HuH-7 (cell line): ENCODE measurements at places on chromosomes 13 and 19.

DNA sequence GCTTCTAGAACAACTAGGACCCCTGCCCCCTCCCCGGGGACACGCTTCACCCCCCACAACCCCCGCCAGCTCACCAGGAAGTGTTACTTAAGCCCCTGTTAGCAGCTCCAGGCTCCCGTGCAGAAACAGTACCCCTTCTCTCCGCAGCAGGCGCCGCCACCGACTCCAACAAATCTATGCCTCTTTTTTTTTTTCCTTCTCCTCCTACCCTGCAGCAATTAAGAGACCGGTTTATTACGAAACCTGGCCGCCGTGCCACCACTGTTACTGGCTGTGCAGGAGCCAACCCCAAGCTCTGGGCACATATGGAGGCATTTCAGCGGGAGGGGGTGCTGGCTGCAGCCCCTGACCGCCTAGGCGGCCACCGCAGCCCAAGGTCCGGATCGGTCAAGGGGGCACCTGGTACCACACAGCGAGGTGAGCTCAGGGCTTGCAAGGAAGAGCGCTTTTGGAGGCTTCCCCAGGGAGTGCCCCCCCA is 2.4 kb downstream of the GADD45B start:
- no peak for DNase-seq

DNA sequence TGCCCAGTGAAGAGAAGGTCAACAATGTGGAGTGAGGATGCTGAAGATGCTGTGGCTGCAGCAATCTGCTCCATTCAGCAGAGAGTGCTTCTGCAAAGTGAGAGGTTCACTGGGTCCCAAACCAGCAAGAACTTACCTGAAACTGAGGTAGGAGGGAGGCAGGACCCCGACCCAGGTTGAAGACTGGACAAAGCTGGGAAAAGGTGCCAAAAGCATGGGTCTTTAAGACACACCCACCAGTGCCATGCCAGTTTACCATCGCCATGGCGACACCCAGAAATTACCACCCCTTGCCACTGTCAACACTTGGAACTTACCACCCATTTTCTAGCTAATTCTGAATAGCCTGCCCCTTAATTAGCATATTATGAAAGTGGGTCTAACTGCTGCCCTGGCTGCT is 70.7 kb downstream of the RGCC start:
- DNase-seq = no peak

- DNase-seq = no peak
These were observed 167.7 kb downstream of the MZT1 start for GRCh38 chr13:72559716-72560115.

GRCh38 chr13:52125547-52125946 is 3.3 kb downstream of the NEK5 start:
- no peak for DNase-seq

DNA sequence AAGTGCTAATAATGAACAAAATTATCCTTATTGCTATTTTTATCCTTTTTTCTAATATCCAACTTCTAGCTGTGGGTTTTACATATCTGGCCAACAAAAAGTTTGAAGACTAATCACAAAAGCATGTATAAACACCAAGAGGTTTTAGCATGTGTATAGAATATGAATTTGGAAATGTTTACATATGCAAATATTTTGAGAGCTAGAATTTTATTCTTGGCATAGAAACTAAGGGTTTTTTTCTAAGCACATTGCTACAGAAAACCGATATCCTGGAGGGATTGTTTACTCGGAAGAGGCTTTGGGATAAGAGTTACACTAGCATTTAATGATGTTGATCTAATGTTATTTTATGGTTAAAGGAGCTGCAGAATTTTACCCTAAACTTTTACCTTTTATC is 392.1 kb downstream of the EFNB2 start:
- no peak for DNase-seq

DNA sequence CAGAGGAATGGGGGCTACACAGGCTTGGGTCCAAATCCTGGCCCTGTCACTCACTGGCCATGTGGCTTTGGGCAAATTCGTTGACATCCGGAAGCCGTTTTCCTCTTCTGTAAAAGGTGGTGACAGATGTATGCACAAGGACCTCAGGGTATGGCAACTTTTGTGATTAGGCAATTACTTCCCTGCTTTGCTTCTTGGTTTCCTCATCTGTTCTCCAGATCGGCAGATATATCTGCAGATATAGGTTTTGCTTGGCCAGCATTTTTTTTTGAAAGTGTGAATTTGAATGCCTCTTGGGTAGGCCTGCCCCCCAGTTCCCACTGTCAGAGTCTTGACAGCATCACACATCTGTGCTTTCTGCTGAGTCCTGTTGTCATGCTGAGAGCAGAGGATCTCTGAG is 17.7 kb downstream of the TMEM272 start:
- DNase-seq = no peak

DNA sequence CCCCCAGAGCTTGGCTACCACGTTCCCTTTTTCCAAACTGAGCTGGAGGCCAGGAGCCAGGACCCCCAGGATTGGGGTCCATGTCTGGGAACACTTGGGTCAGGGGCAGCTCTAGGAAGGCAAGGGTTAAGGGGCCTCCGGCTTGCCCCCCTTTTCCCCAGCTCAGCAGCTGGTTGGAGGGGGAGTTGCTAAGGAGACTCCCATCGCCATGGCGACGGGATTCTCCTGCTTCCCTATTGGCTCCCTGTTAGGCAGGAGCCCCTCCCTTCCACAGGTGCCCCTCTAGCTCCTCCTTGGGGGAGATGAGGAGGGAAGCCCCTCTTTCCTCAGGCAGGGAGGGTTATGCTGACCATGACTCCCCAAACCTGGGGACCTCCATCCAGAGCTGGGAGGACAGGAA is 33.9 kb downstream of the PDE4A start:
- DNase-seq = no peak

GRCh38 chr13:109867766-109868165 is 81.4 kb upstream of the IRS2 start:
- no peak for DNase-seq

DNA sequence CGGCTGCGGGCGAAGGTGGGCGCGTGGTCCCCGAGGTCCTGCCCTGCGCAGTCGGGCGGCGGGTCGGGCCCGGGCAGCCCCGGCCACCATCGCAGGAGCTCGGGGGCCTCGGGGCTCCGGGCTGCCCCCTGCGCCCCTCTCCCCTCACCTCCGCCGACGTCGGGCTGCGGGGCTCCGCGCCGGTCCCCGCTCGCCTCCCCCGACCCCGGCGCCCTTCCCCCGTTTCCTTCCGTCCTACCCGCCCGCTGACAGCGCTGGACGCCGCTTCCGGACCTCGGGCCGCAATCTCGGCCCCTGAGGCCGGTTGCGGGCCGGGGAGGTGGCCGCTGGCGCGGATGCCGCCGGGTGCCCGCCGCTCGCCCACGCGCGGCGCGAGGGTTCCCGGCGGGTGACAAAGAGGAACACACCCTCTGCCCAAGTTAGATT is 720 bp downstream of the FARP1 start:
- no peak for DNase-seq

GRCh38 chr13:89455225-89455624 is 1784.1 kb downstream of the SLITRK5 start:
- no peak for DNase-seq

DNA sequence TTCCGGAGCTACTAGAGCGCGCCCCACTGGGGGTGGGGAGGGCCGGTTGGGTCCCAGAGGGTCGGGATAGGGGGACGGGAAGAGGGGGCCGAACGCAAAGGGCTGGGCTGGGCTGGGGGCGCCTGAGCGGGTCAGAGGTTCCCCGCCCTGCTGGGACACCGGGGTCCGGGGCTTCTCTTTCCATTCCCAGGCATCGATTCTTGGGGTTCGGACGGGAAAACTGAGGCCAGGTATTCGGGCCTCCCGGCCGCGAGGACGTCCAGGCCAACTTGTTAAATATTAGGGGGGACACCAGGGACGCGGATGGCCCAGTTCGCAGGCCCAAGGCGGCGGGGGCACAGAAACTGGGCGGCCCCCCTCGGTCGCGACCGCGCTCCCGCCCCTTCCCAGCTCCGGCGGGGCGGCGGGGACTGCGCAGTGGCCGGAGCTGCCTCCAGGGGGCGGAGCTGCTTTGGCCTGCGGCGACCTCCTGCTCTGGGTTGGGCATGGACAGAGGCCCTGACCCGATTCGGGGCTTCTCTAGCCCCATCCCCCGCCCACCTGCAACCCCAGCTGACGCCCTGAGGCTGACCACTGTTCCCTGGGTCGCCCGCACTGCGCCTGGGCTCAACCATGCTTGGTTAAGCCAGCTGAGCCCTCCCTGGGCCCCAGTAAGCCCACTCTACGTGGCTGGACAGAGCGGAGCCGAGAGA is 1.2 kb upstream of the KLF16 start:
- peak; percentile 78 for DNase-seq

DNA sequence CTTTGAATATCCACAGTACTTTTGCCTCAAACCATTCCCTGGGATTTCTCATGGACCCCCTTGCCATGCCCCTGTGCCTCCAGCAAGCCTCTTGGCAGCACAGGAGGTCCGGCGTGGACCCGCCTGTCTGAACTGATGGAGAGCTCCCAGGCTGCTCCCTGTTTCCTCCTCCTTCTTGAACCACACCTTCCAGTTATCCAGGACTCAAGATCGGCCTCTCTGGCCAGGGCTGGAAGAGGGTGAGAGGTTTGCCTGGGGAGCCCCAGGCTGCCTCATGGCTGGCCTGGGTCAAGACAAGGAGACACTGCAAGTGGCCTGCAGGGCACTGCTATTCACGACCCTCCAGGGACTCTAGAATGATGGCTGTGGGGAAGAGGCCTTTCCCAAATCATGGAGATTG is 93.6 kb upstream of the WASF3 start:
- no peak for DNase-seq

- DNase-seq = no peak
These were observed 239.9 kb downstream of the VWA8 start for GRCh38 chr13:41720839-41721561.

GRCh38 chr13:35882722-35883497 is 248.3 kb downstream of the DCLK1 start:
- DNase-seq = no peak

DNA sequence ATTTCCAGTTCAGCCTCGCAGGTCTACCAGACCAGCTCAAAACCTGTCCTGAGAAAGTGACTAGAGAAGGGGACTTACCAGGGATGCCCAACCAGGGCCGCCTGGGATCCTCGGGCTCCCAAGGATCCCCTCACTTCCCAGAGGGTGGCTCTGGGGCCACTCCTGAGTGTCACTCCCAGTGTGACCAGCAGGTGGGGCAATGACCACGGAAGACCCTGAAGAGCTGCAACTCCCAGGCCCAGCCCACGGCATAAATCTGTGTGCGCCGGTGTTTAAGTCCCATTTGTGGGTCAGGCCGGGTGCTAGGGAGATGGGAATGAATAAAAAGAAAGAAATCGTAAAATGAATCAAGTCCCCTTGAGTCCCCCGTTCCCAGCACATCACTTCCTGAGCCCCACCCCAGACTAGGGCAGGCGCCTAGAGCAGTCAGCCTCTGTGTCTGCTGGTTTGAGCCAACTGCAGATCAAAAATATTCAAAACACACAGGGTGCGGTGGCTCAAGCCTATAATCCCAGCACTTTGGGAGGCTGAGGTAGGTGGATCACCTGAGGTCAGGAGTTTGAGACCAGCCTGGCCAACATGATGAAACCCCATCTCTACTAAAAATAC is 10.7 kb downstream of the PTGIR start:
- DNase-seq = peak; percentile 93

DNA sequence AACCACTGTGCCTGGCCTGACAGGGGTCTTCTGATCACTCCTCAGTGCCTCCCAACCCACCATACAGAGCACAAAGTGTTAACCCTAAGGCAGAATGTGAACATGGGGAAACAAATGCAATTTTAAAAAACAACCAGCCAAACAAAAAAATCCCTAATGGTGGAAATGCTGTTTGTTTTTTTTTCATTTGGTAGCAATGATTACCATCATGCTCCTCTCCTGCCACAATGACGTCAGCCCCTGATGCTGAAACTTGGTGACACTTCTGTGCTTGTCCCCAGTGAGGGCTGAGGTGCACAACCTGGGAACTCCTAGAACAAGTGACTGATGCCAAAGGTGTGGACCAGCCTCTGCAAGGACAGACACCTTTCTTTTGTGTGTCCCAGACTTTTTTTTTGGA is 4.0 kb upstream of the TSPAN16 start:
- no peak for DNase-seq

DNA sequence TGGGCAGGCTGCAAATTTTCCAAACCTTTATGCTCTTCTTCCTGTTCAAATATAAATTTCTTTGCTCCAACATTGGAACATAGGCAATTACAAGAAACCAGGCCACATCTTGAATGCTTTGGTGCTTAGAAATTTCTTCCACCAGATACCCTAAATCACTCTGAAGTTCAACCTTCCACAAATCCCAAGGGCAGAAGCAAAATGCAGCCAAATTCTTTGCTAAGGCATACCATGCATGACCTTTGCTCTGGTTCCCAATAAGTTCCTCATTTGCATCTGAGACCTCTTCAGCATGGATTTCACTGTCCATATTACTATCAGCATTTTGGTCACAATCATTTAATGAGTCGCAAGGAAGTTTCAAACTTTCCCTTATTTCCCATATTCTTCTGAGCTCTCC is 130.9 kb downstream of the DIAPH3 start:
- no peak for DNase-seq

GRCh38 chr19:38047049-38047438 is 140.0 kb downstream of the SIPA1L3 start:
- DNase-seq = no peak

DNA sequence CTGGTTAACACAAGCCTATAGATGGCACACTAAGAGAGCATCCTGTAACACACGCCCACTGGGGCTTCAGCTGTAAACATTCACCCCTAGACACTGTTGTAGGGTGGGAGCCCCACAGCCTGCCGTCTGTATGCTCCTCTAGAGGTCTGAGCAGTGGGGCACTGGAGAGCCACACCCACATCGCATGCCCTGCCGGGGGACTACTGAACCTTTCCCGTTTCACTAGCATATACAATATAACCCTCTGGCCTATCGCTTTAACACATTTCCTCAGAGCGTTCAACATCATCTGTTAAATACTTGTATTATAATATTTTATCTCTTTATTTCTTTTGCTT is 73.4 kb downstream of the PCDH9 start:
- DNase-seq = no peak

DNA sequence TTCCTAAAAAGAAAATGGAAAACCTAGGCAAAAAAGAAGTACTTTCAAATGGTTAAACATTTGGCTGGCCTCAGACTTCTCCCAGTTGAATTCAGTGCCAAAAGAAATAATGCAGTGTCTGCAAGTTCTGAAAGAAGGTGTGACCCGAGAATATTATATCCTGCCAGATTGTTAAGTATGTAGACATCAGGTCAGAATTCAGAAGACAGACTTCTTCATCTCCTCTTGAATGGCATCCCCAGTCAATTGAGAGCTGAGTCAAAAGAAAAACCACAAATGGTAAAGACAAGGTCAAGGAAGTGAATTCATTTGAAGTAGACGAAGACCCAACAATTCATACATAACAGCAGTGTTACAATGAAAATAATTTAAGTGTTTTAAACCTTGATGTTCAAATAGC is 194.5 kb downstream of the NBEA start:
- DNase-seq = no peak

DNA sequence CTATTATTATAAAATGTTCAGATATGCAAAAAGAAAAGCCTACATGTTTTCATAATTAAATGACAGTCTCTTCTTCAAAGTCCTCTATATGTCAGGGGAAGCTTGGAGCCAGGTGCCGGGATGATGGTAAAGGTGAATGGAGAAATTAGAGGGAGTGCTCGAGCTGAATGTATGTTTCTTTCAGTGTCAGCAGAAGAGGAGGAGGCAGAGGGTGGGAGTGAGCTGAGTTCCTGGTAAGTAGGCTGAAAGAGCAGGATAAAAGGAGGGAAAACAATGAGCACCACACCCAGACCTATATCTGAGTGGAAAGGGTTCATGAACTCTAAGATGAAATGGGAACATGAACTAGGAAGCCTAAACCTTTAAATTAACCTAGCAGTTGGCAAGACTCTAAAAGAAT is 307.6 kb upstream of the NBEA start:
- DNase-seq = no peak

- DNase-seq = no peak
These were observed 9.2 kb upstream of the CEACAM18 start for GRCh38 chr19:51469162-51469561.

- DNase-seq = peak; percentile 94
These were observed at the start of gene ZNF442 for GRCh38 chr19:12365236-12366162. ZNF442 (minus strand) TSS chr19:12365683; CDS start chr19:12363631, 2,052 bp downstream.
